ENCODE measurements at places on chromosomes 7 and 10.

DNA sequence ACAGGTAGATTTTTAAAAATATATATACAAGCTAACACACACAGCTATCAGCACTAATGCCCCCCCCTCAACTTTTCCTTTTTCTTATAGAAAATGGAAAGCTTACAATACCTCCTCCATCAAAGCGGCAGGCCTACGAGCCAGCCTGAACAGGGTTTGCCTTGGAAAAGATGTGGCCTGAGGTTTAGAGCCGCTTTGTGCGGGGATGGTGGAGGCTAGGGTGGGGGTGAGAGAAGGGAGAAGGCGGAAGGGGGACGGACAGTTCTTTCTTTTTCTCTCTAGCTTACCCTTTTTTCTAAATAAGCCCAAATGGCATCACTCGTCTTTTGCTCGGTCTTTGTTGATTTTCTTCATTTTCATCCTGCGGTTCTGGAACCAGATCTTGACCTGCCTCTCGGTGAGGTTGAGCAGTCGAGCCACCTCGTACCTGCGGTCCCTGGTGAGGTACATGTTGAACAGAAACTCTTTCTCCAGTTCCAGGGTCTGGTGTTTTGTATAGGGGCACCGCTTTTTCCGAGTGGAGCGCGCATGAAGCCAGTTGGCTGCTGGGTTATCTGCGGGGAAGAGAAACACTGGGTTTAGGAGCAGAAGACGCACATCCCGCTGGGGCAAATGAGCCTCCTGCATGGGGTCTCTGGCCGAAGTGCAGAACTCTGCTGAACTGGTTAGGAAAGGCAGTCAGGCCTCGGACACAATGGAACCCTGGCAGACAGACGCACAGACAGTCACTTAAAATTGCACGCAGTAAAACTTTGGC, 1.9 kb downstream of the HOXA9 start:
- no peak for DNase-seq

DNA sequence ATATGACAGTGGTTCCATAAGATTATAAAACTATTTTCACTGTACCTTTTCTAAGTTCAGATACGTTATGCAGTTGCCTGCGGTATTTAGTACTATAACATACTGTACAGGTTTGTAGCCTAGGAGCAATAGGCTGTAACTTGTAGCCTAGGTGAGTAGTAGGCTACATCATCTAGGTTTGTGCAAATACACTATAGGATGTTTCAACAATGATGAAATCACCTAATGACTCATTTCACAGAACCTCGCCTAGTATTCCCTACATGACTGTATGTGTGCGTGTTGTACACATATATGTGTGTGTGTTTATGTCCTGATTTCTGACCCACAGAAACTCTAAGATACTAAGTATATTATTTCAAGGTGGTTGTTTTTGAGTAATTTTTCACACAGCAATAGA, 139.0 kb downstream of the HERPUD2 start:
- DNase-seq = no peak

- no peak for DNase-seq
Observed at GRCh38 chr10:86970162-86970981, 2.1 kb downstream of the ADIRF start.

GRCh38 chr10:66782776-66783175, 143.1 kb upstream of the LRRTM3 start:
- no peak for DNase-seq

- DNase-seq = no peak
Observed at GRCh38 chr7:68892236-68892635, 706.0 kb upstream of the AUTS2 start.

- DNase-seq = no peak
Observed at GRCh38 chr10:43904844-43905243, 256.2 kb upstream of the ZNF32 start.

DNA sequence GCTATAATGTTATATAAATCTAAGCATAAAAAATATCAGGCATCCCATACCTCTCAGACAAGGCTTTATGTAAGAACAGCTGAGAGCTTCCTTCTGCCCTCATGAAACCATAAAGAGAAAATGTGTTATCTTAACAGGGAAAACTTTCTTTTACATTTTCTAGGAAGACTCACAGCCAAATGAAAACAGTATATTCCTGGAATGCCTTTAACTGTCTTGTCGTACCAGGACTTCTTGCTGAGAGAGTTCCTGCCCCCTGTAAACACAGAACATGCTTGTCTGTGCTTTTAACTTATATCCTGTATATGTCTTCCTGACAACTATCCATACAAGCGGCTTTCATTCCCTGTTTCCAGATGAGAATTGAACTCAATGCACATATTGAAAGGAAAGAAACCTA, 64.8 kb upstream of the AHR start:
- DNase-seq = no peak

GRCh38 chr7:51046482-51046881, 263.8 kb upstream of the GRB10 start:
- no peak for DNase-seq

GRCh38 chr10:29245476-29245875, 43.4 kb upstream of the LYZL1 start:
- no peak for DNase-seq

DNA sequence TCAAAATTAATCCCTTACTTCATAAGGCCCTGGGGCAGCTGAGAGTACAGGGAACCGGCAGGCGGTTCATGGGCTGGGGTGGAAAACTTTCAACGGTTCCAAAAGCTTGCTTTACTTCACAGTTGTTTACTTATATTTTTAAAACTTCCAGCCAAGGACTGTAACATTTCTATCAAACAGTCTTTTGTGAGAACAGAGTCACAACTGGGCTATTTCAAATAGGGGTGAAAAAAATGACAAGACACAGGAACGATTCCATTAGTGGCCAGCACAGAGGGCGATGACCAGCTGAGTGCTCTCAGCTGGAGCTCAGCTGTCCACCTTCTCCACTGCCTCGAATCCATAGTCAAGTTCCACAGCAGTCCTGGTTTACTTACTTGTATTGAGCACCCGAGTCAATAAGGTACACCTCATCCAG, 48.2 kb downstream of the XPNPEP1 start:
- DNase-seq = no peak

- DNase-seq = no peak
Observed at GRCh38 chr7:70529914-70530585, 601.9 kb upstream of the GALNT17 start.

DNA sequence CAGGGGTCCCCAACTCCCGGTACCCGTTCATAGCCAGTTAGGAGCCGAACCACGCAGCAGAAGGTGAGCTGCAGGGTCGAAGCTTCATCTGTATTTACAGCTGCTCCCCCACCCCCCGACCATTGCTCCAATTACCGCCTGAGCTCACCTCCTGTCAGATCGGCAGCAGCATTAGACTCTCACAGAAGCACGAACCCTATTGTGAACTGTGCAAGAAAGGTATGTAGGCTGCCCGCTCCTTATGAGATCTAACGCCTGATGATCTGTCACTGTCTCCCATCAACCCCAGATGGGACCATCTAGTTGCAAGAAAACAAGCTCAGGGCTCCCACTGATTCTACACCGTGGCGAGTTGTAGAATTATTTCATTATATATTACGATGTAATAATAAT, 14.6 kb upstream of the AZGP1 start:
- peak; percentile 60 for DNase-seq

- DNase-seq = no peak
Observed at GRCh38 chr7:65827366-65827765, 45.5 kb upstream of the VKORC1L1 start.

DNA sequence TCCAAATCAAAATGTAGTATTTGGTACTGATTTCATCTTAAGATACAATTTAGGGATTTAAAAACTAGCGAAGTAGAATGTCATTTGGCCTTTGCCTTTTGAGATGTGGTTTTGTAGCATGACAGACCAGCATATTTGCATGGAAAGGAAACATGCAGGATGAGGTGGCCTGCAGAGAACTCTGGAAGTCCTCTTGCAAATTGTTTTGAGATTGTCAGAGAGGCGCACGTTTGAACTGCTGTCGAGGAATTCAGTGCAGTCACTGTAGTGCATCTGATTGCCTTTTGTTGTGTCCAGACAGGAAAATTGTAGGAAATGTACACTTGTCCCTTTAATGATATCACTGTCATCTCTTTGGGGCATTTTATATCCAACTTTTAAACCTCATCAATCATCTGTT, 136.7 kb downstream of the CELF2 start:
- DNase-seq = peak; percentile 14

DNA sequence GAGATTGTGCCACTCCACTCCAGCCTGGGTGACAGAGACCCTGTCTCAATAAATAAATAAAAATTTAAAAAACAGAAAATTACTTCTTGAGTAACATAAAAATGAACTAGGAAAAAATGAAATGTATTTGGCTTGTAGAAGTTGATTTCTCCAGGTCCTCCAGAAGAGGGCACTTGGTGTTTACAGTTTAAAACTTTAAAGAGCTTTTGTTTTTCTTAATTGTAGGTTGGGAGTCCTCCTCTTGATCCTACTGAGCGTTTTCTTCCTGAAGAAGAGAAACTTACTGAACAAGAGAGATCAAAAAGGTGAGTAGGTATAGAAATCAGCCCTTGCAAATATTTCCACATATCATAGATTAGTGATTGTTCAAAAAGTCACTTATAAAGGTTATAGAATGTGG, 16.2 kb downstream of the KIFBP start:
- no peak for DNase-seq

GRCh38 chr10:123462756-123463155, 203.4 kb upstream of the GPR26 start:
- DNase-seq = no peak

DNA sequence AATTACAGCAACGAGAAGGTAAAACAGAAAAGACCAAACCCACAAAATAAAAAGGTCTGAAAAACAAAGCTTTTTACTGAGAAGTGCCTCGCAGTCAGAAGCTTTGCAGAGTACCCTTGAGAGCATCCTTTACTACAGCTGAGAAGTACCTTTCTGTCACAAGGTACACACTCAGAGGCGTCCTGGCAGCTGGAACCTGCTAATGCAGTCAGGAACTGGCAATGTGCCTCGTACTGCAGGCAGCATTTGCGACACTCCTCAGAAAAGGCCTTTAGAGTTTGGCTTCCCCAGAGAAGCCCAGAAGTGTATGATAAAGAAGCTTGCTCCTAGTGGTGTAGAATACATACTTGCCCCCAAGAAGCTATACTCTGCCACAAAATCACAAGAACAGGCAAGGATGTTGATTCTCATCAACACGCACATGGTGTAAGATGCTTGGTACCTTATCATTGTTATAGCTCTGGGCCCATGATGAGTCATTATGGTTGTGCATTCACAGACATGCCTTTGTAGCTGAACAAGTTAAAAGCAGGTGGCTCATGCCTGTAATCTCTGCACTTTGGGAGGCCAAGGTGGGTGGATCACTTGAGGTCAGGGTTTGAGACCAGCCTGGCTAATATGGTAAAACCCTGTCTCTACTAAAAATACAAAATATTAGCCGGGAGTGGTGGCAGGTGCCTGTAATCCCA, 2.0 kb upstream of the GTPBP4 start:
- DNase-seq = no peak

DNA sequence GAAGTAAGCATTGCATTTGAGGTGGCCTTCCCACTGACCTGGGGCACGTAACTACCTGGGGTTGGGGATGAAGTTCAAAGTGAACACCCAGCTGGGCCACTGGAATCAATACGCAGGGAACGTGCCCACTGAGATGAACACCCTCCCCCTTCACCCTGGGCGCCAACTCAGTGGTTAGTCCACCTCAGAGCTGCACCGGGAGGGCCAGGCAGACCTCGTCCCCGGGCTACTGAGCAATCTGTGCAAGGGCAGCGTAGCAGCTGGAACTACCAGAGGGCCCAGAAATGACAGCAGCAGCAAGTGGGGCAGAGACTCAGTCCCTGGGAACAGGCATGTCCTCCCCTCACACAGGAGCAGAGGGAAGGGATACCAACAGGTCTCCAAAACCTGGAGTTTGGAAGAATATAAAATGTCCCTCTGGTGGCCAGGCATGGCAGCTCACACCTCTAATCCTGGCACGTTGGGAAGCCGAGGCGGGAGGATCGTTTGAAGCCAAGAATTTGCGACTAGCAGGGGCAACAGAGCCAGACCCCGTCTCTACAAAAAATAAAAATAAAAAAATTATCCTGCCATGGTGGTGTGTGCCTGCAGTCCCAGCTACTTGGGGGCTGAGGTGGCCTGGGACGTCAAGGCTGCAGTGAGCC, 143.9 kb downstream of the SH3PXD2A start:
- DNase-seq = no peak

DNA sequence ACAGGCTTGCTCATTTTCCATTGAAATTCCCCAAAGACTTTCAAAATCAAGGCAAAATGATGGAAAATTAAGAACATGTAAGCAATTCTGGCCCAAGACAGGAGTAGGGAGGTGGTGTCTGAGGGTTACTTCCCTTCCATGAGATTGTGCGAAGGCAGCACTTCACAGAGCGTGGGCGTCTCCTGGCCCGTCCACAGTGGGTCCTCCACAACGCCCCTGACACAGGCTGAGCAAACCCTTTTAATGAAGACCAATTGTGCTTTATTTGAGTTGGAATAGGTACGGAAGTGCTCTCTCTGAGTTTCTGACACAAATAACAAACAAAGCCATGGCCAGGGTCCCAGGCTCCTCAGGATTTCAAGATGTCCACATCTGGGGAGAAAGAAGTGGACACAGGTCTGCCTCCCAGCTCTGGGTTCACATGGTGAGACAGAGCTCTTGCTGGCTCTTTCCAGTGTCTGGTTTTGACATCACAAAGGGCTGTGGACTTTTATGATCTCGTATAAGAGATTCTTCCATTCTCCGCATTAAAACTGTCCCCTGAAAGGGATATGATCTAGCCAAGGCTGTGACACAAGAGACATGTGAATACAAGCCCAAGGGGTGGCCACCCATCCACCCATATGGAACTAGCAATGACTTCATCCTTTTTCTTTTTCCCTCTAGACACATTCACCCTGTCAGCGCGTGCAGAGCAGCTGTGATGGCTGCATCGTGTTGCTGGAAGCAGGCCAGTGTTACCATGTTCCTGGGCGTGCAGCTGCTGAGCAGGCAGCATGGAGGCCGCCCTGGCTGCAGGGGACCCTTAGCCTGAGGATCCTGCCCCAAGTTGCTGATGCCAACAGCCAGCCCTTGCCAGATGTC, 145.6 kb downstream of the ADAM12 start:
- DNase-seq = no peak

GRCh38 chr10:132539431-132539839, 1.8 kb downstream of the INPP5A start:
- no peak for DNase-seq

DNA sequence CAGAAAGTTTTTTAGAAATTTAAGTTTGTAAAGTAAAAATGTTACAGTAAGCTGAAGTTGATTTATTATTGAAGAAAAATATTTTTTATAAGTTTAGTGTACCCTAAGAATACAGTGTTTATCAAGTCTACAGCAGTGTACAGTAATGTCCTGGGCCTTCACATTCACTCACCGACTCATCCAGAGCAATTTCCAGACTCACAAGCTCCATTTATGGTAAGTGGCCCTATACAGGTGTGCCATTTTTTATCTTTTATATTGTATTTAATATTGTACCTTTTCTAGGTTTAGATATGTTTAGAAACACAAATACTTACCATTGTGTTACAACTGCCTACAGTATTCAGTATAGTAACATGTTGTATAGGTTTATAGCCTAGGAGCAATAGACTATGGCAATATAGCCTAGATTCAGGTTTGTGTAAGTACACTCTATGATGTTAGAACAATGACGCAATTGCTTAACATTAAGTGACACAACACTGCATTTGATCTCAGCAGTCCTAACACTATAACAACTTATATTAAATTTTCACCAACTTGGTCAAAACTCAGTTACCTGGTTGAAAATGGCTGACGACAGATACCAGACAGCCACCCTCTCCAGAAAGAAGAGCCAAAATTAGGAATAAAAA, 45.7 kb downstream of the HIBADH start:
- no peak for DNase-seq

- DNase-seq = peak; percentile 80
Observed at GRCh38 chr7:96246919-96247318, 75.0 kb downstream of the SLC25A13 start.
